ENCODE measurements at places on chromosomes 2 and 18.
A peak's percentile ranks its signal among the peaks of the same experiment; 100 is the strongest.

DNA sequence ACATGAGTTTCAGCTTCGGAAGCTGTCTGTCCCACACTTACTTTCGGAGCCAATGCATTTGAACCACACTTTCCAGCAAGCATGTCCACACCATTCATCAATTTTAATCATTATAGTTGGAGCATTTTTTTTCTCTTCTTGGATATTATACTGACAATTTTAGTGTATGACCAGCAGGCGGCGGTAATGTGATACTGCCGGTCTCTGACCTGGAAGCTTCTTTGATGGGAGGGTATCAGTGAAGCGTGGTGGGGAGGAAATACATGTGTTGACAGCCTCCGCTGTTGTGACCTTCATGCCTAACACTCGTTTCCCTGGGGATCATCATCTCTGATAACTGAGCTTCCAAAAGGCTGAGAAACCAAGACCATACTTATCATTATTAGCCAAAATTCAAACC, 231.7 kb downstream of the GBX2 start:
- no peak for DNase-seq

DNA sequence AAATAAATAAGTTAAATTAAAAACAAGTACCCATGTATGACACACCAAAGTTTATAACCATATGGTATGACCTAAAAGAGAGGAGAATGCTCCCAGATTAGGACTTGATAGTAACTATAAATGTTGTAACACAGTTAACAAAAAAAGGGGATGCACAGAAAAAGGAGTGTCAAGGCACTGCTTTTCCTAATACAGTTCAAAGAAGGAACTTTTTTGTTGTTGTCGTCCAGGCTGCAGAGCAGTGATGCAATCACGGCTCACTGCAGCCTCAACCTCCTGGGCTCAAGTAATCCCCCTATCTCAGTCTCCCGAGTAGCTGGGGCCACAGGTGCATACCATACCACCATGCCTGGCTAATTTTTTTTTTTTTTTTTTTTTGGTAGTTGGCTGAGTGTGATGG, 2.7 kb downstream of the NARS1 start:
- no peak for DNase-seq

- no peak for DNase-seq
Measured at GRCh38 chr18:62157843-62158242, 29.0 kb downstream of the PIGN start.

GRCh38 chr2:126913329-126913728, 14.6 kb downstream of the TEX51 start:
- no peak for DNase-seq

DNA sequence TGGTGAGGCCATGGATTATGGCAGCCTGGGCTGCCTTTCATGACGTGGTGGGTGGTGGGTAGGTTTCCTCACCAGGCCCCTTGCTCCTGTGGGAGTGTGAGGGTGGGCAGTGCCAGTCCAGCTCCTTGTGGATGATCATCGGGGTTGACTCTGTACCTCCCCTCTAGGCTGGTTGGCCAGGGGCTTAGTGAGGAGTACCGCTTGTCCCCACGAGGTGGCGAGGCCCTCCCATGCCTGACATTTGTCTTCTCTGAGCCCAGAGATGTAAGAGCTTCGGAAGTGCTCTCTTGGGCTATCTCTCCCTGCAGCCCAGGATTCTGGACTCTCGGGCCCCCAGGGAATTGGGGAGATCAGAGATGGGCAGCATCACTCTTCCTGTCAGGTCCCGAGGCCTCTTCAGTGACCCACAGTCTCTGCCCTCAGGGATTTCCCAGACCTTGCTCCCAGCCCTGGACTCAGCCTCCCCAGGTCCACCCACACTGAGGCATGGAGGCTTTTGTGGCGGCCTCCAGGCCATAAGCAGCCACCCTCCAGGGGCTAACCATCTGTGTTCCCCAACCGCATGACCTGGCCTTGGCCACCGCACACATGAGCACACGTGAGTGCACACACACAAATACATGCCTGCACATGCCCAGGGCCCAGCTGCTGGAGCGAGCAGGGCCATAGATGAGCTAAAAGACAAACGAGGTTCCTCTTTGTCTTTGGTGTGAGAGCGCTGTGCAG, 6.5 kb downstream of the SPR start:
- no peak for DNase-seq

GRCh38 chr2:200703127-200703925, 108.4 kb upstream of the BZW1 start:
- no peak for DNase-seq

DNA sequence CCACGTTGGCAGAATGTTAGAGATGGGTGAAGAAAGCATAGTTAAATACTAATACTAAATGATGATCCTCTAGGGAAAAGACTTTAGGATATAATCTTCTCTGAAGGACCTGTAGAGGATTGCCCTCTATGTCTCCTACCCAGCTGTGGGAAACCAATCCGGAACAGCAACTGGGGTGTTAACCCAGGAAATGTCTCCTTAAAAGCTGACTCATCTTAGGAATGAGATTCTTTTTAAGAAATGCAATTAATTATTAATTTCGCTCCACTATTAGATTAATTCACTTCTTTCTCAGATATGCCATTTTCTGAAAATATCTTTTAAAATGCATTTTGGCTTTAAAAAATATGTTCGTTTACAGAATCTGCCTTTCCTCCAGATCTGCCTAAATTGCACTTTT, 7.4 kb downstream of the SCN3A start:
- DNase-seq: no peak

DNA sequence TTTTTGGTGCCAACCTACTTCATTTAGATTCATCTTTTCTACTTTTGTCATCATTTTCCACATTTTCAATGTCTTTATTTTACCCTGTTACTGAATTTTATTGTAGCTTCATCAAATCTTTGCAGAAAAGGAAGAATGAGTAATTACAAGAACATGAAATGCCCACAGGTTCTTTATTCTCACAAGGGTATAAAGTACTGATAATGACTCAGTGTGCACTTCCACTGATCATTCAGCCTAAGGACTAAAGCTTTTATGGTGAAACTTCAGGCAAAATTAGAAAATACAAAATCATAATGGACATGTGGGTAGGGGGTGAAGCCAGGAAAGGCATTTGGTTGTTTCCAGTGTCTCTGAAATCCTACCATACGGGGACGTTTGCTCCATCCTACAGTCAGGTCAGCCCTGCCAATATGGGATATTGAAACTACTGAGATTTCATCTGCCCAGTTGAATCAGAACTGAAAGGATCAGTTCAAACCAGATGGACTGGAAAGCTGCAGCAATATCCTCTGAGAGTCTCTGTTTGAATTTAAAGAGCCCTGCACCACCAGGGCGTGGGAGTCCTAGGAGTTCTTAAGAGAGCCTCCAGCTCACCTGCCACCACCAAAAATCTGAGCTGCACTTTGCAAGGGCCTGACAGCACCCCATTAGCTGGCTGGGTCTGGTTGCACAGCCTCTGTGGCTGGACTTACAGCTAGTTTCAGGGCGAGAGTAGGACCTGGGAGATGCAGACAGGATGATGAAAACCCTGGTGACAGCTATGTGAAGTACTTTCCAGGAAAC, 390.4 kb downstream of the CMPK2 start:
- no peak for DNase-seq

DNA sequence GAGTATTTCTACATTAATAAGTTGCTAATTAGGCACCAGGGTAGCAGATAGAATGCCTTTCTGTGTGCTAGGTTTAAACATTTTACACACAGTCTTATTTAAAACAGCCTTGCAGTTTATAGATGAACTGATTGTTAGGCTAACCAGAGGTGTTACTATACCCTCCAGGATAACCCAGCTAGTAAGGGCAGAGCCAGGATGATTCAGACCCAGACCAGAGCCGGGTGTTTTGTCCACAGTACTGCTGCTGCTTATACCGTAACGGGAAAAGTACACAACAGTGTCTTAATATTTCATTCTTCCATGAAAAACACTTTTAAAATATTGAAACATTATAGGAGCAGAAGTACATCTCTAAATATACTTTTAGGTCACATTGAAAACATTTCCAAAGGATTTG, 82.7 kb downstream of the MALT1 start:
- no peak for DNase-seq

DNA sequence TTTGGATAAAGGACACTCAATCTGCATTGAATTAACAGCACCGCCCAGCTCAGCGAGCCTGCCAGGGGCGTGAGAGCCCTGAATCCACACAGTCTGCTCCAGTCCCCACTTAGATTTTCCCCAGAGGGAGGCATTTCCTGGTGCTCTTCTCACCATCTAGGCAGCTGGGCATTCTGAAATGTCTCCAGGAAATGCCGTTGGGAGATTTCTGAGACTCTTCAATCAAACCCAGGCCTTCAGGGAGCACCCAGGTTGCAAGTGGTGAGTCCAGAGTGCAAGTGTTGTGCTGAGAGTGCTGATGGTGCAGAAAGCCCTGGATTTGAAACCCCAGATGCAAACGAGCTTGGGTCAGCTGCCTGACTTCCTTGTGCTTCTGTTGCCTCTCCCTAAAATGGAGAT, 23.4 kb upstream of the TMEM37 start:
- no peak for DNase-seq

DNA sequence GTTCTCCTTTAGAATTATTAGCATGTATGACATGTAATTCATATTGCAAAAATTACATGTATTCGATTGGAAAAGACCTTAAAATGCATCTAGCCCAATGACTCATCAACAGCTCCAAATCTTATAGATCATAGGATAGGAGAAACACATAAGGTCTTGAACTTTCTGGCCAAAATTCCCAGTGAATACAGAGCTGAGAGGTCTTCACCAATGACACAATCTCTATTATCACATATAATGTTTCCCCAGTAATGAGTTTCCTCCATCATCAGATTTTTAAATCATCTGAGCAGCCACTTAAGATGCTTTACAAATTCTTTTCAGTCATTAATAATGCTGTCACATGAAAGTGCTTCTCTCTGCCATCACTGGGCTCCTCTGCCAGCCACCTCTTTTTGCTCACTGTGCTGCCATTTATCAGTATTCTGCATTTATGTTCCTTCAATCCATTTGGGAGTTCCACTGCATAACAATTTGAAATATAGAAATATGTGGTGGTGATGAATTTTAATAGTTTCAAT, 804.9 kb downstream of the SUCLG1 start:
- no peak for DNase-seq

DNA sequence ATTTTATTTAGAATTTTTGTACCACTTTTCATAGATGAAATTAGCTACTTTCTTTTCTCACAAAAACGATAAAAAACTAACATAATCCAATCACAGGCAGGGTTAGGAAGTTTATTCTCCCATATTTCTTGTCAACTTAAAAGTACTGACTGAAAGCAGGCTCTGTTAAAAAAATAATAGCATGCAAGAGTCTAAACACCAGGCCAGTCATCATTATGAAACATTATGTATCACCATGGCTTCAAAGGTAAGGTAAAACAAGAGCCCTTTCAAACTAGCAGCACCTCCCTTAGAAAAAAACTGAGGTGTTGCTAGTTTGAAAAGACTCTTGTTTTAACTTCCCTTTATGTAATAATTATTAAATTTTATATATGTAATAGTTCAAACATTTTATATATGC, 848.0 kb downstream of the RNF144A start:
- no peak for DNase-seq

DNA sequence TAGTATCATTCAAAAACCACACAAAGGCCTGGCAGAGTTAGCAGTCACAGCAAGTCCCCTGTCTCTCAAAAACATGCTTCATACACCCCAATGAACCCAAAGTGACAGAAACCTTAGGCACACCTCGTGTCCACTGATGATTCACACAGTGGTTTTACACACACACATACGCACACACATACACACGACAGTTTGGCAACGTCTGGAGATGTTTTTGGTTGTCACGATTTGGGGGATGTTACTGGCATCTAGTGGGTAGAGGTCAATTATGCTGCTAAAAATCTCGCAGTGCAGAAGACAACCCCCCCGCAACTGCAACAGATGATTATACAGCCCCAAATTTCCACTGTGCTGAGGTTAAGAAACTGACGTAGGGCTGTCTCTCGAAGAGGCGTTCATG, 72.9 kb upstream of the PARD3B start:
- DNase-seq: no peak

DNA sequence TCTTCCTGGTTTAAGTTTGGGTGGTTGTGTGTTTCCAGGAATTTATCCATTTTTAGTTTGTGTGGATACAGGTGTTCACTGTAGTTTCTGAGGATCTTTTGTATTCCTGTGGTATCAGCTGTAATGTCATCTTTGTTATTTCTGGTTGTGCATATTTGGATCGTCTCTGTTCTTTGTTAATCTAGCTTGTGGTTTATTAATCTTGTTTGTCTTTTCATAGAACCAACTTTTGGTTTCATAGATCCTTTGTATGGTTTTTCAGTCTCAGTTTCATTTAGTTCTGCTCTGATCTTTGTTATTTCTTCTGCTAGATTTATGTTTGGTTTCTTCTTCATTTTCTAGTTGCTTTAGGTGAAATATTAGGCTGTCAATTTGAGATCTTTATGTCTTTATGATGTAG, 202.4 kb upstream of the ZSWIM2 start:
- DNase-seq: no peak

- DNase-seq: no peak
Measured at GRCh38 chr2:45843136-45843535, 191.7 kb downstream of the PRKCE start.

- no peak for DNase-seq
Measured at GRCh38 chr2:237059155-237059875, 26.4 kb upstream of the COPS8 start.

DNA sequence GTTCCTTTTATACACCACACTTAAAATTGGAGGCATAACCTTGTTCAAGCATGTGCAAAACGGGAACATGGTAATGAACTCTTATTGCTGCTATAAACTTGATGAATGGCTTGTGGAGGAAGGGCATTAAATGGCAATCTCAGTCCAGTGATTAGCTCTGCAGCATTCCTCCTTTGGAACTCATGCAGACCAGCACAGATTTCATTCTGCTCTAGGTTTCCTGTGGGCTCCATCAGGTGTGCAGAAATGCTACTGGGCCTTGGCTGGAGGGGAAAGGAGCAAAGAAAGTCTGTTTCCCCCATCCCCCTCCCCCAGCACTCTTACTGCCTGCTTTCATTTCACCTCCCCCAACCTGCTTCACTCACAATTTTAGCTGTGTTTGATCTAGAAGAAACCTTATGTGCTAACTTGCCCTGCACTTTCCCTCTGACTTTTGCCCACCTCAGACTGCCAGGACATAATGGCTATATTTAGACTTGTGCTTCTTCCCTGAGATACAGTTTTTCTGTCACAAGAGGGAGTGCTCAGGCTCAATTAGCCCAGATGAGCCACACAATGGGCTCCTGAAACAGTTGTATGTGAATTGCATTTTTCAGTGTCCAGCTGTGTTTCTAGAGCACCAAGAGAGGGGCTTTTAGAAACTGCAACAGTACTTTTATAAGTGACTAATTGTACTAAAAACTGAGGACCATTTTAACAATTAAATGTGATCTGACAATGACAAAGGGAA, 109.8 kb downstream of the FSHR start:
- DNase-seq: peak; percentile 7

DNA sequence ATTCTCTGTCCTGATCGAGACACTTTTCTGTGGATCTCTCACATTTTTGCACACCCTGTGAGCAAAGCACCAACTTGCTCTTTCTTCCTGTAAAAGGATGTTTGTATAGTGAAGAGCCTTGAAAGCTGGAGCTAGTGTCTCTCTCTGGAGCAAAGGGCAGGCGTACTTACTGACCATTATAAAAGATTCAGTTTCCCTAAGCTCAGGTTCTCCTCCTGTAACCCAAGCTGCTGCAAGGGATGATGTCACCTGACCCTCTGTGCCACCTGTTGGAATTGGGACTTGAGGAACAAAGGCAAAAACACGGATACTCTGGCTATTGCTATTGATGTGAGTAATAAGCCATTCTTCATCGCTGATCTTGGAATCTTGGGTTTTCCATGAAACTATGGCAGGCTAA, 52.6 kb upstream of the NEMP2 start:
- DNase-seq: no peak
